ENCODE measurements at places on chromosomes 1 and 21.
A peak's percentile ranks its signal among the peaks of the same experiment; 100 is the strongest.

DNA sequence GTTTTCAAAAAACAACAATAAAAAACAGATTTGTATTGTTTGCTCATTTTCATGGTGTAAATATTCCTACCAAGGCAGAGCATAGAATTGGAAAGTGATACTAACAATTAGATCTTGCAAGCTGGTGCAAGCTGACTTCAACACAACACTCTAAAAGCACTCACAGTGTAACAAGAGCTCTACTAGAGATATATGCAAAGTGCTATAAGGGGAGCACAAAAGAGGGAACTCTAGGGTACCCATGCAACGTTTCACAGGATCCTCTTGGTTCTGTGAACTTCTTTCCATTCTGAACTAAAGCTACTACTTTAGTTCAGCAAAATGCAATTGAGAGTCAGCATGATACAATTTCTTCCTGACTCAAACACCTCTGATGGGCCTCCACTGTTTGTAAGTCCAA lies 78.3 kb downstream of the ATP1B1 start:
- no peak for DNase-seq

- no peak for DNase-seq
Observed at GRCh38 chr21:29193072-29193471, 62.6 kb downstream of the MAP3K7CL start.

DNA sequence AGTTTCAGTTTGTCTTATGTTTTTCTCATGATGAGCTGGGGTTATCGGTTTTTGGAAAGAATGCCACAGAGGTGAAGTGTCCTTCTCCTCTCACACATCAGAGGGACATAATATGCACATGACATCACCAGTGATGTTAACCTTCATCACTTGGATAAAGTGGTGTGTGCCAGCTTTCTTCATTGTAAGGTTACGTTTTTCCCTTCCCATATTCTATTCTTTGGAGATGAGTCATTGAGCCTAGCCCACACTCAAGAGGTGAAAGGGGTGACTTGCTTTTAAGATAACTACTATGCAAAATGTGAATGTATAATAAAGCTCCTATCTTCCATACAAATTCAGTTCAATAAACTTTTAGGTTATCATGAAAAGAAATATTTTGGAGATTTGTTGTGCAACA lies 36.7 kb upstream of the MAGI3 start:
- no peak for DNase-seq

- peak; percentile 25 for DNase-seq
Observed at GRCh38 chr1:154206196-154206595, at the start of gene CFAP141. CFAP141 (minus strand) TSS chr1:154206333; CDS start chr1:154206307, 26 bp downstream.

DNA sequence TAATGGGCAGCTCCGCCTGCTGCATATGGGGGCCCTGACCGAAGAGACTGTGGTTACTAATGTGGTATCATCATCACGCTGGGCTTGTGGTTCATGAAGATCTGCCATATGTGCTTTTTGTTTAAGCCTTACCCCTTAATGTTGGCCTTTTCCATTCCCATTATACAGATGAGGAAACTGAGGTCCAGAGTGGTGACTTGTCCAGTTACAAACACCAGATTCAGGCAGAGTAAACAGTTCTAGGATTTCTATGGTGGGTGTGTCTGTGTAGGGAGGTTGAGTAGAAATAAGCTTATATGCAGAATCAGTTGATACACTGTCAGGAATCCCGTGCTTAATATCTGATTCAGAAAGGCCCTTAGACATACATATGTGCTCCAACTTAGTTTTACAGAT lies 691 bp downstream of the UTP11 start:
- DNase-seq: no peak

DNA sequence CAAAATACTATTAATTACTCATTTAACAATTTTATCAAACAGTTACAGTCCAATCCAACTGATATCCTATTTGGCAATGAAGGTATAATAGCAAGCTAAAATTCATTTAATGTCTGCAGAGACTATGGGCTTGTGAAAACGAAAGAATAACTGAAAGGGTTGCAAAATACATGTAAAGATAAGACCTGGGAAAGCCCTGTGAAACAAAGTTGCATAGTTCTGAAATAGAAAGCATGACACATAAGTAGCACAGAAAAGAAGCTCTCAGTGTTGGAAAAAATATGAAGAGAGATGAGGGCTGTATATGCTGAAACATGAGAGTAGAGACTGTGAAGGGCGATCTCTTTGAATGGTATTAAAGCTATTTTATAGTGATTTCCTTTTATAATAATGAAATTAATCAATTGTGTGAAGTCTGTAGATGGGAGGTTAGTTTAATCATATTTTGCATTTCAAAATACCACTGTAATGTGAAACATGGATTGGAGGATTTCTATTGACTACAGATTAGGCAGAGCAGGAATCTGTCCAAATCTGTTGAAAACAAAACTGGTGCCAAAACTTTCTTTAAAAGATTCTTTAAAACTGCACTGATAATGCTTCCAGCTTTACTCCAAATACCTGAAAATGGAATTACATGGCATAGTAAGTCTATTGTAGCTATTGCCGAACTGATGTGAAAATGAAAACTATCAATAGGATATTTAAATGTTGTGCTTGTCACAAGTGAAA lies 1518.9 kb upstream of the B3GALT2 start:
- DNase-seq: no peak

DNA sequence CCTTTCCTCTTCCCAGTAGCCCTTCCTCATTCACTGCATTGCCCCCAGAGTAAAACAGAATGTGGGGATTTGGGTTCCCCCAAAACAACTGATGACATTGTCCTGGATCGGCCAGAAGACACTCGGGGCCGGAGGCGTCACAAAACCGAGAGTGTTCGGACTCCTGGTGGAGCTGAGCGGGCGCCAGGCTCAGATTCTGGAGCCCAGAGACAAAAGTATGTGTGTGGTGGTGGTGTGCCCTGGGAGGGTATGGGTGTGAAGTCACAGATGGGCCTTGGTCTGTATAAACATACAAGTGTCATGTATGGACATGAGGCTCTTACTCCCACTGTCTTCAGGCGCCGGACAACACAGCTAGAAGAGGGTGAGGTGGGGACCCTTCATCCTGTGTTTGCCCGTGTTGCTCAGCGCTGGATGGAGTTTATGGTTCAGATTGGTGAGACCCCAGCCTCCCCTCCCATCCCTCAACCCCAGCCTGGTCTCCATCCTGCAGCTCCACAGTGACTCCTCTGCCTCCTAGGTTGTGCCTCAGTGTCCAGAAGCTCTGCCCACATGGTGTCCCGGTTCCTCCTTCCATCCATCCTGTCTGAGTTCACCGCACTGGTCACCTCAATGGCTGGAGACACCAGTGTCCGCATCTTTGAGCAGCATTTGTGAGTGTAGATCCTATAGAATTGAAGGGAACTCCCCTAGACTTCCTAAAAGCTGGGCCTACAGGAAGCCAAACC lies 12.4 kb downstream of the HYI start:
- DNase-seq: no peak

GRCh38 chr1:43979528-43980254 lies 681 bp downstream of the B4GALT2 start:
- peak; percentile 52 for DNase-seq

- DNase-seq: peak; percentile 27
Observed at GRCh38 chr1:18681423-18681835, 50.8 kb downstream of the PAX7 start.

Measured in Calu3 (cell line).